AG20443 (cell line): ENCODE measurements at places on chromosomes 7 and 10.
A peak's percentile ranks its signal among the peaks of the same experiment; 100 is the strongest.

- DNase-seq: peak; percentile 37
Observed at GRCh38 chr7:93092757-93093370, 24.9 kb downstream of the SAMD9 start.

DNA sequence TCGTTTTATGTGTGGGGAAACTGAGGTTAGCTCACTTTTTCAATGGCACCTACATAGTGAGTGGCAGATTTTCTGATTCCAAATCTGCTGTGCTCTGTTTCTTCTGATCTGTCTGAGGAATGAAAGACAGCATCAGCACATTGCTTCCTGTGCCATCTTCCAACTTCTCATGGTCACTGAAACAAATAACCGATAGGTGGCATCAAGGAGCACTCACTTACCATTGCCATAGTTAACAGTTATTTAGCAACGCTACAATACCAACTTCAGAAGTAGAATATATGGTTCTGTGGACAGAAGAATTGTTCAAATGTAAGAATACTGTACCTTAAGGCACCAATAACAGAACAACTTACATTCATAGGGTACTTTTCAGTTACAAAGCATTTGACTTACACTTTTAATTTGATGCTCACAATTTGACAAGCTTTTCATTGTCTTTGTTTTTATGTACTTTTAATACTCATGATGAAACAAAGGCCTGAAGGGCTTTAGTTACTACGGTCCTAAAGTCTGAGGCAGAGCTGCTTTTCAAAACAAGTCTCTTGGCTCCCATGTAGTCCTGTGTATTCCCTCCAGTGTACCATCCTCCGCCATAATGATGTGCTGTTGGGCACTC is 228.9 kb upstream of the TCF7L2 start:
- peak; percentile 32 for DNase-seq

- peak; percentile 42 for DNase-seq
Observed at GRCh38 chr7:31883761-31884164, 186.4 kb downstream of the PDE1C start.

- peak; percentile 81 for DNase-seq
Observed at GRCh38 chr10:71255808-71256660, 43.7 kb downstream of the UNC5B start.

DNA sequence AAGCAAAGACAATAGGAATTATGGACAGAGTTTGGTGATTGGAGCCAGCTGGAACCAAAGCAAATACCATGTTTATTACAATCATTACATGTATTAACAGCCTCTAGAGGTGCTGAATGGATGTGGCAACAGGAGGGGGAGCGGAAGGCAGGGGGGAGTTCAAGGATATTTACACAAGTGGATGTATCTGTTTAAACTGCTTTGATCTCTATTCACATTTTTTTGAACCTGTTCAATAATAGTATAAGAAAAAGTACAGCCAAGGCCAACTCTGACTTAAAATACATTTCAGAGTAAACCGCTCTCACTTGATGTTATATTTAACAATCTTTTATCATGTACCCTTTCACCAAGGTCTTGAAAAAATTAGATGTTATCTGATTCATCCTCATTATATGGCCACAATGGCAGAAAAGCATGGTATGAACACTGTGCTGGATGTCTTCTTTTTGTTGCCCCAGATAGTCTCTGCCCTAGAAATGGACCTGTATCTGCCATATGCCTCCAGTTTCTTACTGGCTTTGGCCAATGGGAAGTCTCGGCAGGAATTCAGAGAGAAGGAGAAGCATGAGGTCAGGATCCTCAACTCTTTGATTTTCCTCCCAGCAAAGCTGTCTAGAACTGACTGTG is 88.2 kb upstream of the FAM133B start:
- DNase-seq: no peak

- no peak for DNase-seq
Observed at GRCh38 chr7:94656925-94657731, 1.2 kb upstream of the SGCE start.

- no peak for DNase-seq
Observed at GRCh38 chr10:116112232-116113231, 160.5 kb downstream of the GFRA1 start.

DNA sequence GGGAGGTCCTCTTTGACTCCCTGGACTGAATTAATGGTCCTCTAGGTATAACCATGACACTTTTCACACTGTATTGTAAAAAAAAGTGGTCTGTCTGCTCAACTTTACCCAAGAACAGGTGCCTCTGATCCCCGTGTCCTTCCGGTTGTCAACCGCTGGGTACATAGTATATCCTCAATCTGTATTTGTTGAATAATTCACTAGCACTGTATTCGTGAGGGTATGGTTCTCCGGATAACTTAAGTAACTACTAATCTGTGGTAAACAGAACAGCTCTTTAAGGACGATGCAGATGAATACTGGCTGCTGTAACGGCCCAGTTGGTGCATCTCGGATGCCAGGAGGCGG is 472 bp upstream of the ADAM22 start:
- DNase-seq: no peak

DNA sequence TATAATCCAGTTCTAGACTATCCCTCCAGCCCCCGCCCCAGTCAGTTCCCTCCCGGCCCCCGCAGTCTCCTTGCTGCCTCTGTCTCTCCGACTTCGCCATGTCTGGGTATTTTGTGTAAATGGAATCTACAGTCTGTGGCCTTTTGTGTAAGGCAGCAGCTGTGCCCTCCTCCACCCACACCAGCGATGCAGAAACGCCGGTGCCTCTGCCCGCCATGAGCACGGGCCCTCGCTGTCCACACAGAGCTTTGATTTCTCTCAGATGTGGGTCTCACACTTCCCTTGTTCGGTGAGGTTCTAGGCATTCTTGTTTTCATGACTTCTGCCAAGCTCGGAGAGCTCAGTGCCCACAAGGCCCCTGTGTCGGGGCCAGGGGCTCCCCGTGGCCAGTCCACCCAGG is 37.8 kb downstream of the NKX6-2 start:
- DNase-seq: no peak

DNA sequence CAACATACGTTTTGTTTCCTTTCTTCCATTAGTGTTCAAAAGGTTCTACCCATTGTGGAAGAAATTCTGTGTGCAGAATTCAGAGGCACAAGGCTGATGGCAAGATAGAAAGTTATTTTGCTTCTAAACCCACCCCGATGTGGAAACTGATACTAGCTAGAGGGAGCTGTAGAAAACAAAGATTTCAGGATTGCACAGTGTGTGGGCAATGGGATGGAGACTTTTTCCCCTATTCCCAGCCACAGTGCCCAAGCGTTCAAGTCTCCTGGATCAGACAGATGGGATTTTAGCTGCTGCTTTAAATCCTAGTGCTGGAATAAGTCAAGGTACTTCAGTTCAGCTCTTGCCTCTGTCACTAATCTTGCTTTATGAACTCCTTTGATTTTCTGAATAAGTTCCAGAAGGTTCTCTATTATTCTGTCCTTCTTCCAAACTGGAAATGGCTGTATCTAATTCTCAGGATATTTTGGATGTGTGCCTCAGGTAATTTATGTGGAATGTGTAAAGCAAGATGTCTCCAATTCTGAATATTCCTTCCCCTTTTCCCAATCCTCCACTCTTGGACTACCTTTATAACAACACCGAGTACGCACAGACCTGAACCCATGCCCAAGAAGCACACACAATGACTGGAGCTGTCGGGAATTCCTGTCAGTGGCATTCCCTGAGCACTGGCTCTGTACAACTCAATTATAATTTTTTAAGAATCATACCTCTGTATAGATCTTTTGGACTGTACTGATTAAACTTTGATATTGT is 473.0 kb downstream of the PLXDC2 start:
- DNase-seq: no peak

- no peak for DNase-seq
Observed at GRCh38 chr7:38317515-38317914, 44.1 kb upstream of the TARP start.

DNA sequence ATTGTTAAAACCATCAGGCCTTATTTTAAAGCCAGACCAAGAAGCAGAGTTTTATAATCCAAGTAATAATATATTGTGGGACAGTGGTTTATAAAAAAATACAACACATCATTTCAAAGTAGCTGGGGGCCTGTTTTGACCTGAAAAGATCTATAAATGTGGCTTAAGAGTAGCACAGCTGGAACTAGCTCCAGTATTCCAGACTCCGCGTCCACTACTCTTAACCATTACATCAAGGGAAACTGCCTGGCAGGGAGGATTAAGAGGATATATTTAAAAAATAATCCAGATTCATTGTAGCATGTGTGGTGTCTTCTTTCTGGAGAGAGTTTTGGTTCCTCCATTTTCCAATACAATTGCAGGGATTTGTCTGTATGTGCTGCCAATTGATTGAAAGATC is 67.3 kb downstream of the MET start:
- no peak for DNase-seq

DNA sequence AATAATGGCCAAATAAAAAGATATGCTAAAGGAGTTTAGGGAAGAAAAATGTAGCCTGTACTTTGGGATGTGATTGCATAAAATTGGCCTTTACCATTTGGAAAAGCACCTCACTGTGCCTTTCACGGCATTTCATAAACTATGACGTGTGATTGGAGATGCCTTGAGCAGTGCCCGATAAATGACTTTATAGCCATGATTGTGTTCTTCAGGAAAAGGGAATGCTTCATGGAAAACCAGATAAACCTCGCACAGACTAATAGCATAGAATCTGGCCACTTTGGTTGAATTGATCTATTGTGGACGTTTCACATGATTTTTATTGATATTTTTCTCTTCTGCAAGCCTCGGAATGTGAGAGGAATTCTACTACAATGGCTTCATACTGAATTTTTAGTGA is 502.0 kb upstream of the MKI67 start:
- DNase-seq: no peak

DNA sequence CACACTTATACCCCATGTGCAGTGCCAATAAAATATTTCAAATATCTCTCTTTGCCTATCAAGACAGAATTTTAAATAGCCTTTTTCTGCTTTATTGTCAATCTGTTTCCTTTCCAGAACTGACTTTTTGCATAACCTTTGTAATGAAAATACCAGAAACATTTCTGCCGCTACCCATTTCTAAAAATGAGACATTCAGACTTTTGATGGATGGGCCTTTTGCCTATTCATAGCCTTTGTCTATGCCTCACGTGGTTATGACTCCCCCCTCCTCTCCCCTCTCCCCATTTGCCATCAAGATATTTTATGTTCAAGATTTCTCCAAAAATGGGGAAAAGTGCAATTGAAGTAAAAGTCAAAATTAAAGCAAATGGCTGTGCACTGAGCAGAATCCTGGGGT is 5.9 kb downstream of the PPP1R17 start:
- no peak for DNase-seq

- DNase-seq: no peak
Observed at GRCh38 chr10:85645926-85646711, 720.5 kb downstream of the GRID1 start.
